Aorta (tissue), 5 donors: ENCODE measurements at places on chromosomes 3 and 15.
A peak's percentile ranks its signal among the peaks of the same experiment; 100 is the strongest.

DNA sequence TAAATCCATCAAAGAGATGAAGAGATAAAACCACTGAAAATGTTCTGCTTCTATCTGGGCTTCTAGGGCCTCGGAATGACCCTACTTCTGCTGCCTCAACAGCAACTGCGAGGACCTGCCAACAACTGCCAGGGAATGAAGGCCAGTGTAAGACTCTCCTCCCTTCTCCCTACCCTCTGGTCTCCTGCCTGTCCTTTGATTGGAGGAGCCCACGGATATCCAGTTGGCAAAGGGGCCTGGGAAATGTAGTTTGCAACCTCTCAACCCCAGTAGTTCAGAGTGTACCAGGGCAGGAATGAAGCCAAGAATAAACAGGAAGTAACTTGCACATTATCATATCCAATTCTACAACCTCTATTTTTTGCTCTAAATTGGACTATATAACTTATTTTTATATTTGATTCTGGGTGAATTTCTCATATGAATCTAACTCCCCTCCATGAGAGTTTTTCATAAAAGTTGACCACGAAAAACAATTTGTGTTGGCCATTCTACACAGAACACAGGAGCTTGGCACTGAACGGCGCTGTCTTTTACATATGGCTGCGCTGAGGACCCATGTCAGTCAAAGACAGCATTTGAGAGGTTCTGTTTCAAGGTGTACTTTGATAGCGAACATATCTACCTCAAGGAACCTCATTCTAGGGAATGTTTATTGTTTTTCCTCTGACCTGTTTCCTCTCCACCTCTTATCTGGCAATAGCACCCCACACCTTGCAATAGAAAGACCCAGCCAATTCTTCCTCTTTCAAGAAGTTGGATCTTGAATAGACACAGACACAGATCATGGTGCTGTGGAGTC is 91.1 kb upstream of the RNF7 start:
- peak; percentile 68 for DNase-seq

- no peak for DNase-seq
Measured at GRCh38 chr15:89613031-89613430, 37.8 kb downstream of the TICRR start.

DNA sequence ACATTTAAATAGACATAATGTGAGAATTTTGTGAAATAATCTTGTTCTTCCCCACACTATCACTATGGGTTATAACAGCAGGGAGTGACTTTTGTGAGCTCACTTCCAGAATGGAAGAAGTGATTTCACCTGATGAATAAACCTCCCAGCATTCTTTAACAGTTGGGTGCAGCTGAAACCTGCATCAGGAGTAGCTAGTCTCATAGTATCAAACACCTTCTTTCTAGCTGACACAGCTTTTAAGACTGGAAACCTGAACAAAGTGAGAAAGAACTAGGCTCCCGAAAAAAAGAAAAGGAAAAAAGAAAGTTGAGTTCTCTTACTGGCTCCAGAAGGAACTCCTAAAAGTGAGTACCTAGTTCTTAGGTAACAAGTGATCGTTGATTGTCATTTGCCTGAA is 61.1 kb upstream of the UNC13C start:
- DNase-seq: no peak

- no peak for DNase-seq
Measured at GRCh38 chr3:988785-989184, 104.0 kb upstream of the CNTN6 start.

- no peak for DNase-seq
Measured at GRCh38 chr15:62147551-62147950, 17.5 kb downstream of the C2CD4B start.

DNA sequence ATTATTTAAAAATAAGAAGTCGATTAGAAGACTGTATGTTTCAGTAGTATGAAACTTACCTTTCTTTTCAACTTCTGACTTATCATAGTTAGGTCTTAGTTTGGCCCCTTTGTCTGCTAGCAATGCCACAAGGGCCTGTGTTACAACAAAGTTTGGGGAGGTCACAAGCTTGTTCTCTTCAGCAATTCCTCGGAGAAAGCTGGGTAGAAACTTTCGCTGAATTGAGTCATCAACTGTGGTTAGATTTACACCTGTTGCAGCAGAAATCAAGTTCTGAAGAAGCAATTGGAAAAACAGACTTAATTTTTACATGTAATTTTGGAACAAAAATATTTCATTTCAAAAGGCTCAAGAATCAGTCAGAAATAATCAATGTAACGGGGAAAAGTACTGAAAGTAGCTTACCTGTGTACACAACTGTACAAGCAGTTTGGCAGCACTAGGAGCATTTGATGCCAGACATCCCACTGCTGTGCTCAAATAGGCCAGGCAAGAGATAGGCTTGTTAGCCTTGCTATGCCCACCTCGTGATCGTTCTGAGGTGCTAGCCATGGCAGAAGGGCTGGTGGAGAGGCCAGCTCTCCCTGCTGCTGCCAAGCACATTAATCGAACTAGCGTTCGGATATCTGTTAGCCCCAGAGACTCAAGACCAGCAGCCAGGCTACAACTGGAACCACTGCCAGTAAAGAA is 58.6 kb downstream of the FBXL22 start:
- DNase-seq: no peak
